Melanocyte of skin (primary cell): ENCODE measurements at places on chromosomes 4 and X. TPM values are rescaled to one million over a fixed set of nuclear protein-coding genes. Genes with fewer than 3 reads are reported as not detected.

Gene TMEM154
- total RNA-seq: 1.0 and 1.5 TPM in 2 replicates

Gene UGT8
- 4.0 and 7.7 TPM in 2 replicates for total RNA-seq

Gene PNMA6A
- total RNA-seq: 5.2 and 8.7 TPM in 2 replicates

Gene PNMA3
- under 0.01 TPM in 1 of 2 replicates, not detected in the other for total RNA-seq

Gene MBNL3
- total RNA-seq: 9.7 and 13.1 TPM in 2 replicates

Gene SH2D1A
- not detected in 2 replicates for total RNA-seq

Gene RAB9B
- total RNA-seq: 0.67 and 1.9 TPM in 2 replicates

Gene DCTD
- total RNA-seq: 50.2 and 61.1 TPM in 2 replicates

Gene PRSS12
- 5.5 and 10.5 TPM in 2 replicates for total RNA-seq

Gene TAF7L
- under 0.01 and 0.36 TPM in 2 replicates for total RNA-seq

Gene PPBP
- not detected in 2 replicates for total RNA-seq

Gene MTNR1A
- not detected in 2 replicates for total RNA-seq

Gene GC
- not detected in 2 replicates for total RNA-seq

Gene NSUN7
- total RNA-seq: 0.15 and 0.67 TPM in 2 replicates

Gene NCAPG
- 55.7 and 59.6 TPM in 2 replicates for total RNA-seq
